ENCODE measurements at places on chromosomes 2 and 18. TPM values are rescaled to one million over a fixed set of nuclear protein-coding genes. Genes with fewer than 3 reads are reported as not detected.

- DNase-seq, result no peak
Measured at GRCh38 chr2:96906729-96907114, 36.8 kb upstream of the SEMA4C start.

- DNase-seq, result no peak
Measured at GRCh38 chr18:8847900-8848299, 142.5 kb downstream of the MTCL1 start.

- no peak for DNase-seq
Measured at GRCh38 chr18:13522256-13522655, 204.1 kb downstream of the FAM210A start.

GRCh38 chr2:27042985-27043634 is 8.4 kb upstream of the AGBL5 start:
- no peak for DNase-seq

DNA sequence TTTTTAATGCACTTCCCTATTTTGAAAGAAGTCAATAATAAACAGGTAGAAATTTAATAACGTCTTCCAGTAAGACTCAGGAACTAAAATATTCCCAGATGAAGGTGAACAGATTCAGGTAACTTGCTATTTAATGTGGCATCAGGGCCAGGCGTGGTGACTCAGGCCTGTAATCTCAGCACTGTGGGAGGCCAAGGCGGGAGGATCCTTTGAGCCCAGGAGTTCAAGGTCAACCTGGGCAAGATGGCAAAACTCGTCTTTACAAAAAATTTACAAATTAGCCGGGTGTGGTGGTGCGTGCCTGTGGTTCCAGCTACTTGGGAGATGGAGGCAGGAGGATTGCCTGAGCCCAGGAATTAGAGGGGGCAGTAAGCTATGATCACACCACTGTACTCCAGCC is 81.8 kb downstream of the NXPH2 start:
- DNase-seq, result no peak

- DNase-seq, result no peak
Measured at GRCh38 chr2:56465491-56465890, 281.7 kb downstream of the CCDC85A start.

- no peak for DNase-seq
Measured at GRCh38 chr18:79935925-79936324, 15.5 kb downstream of the SLC66A2 start.

DNA sequence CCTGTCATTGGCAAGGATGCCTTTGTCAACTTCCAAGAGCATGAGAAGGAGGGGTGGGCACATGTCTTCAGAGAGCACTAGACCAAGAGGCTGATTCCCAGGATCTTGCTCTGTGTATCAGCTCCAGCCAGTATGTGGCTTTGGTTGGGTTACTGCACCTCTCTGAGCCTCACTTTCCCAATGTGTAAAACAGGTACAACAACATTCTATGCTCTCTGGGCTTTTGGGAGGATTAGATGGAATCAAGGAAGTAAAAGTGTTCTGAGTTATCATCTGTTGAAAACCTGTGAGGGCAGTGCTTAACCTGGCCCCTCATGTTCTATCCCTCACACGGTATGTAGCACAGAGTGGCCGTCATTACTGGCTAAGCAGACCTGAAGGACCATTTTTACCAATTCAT is 103.9 kb downstream of the FHOD3 start:
- DNase-seq, result no peak

GRCh38 chr2:42060028-42060427 is 12.2 kb downstream of the PKDCC start:
- DNase-seq, result no peak

DNA sequence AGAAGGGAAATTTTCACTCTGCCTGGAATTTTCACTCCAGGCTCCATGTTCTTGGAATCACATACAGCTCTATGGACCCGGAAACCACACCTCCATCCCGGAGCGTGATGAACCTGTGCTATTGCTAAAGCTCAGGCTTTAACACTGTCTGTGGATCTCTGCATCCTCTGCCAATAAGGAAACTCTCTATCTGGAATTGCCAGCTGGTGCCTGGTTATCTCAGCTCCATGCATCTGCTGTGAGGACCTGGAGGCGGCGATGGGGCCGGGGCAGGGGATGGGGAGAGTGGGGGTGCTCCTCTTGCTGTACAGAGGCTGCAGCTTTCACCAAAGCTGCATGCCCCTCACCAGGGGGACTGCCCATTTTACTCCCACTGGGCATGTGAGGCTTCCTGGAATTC is 754.0 kb upstream of the SOX11 start:
- no peak for DNase-seq

GRCh38 chr2:195857132-195857531 is 200.1 kb downstream of the SLC39A10 start:
- no peak for DNase-seq

DNA sequence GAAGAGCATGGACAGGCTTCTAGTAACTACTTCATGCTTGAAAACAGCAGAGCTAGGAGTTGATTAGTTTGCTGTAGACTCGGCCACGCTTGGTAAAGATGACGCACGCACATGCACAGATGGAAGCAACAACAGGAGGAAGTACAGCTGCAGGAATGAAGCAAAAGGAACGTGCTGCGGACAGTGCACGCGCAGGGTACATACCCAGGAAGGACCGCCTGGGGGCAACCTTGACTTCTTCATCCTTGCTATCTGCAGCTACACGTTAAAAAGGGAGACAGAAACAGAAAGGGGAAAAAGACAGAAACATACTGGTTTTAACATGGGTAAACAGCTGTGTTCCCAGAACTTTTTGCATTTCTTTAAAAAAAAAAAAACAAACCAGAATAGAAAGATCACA is 17.7 kb downstream of the SLC66A2 start:
- DNase-seq, result no peak

DNA sequence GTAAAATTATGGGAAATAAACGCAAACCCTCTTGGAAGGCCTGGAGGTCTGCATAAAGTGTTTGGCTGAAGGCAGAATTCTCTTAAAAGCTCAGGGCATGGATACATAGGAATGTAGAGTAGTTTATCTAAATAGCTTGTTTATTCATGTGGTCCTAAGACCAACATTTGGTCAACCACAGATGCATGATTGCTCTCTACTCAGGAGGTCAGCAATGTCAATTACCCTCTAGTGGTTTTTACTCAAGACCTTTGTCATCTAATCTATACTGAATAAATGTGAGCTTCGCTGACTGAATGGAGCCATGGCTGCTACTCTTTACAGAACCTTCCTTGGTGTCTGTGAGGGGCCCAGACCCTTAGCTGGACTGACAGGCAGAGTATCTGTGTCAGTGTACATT is 139.8 kb downstream of the ATL2 start:
- no peak for DNase-seq

DNA sequence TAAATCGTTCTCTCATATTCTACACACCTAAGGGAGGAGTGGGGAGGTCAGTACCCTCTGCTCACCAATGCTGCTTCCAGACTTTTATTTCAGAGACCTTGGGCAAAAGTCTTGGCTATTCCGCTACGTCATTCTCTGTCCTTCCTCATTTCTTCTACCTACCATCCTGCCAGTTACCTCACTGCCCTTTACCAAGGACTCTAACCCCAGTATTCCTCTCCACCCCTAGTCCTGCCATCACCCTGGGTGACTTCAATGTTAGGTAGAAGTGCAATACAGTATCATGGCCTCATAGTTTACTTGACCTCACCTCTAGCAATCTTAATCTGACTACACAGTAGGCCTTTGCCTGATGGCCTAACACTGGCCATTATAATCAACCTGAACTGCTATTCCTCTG is 27.8 kb downstream of the RTN4 start:
- DNase-seq, result no peak

- no peak for DNase-seq
Measured at GRCh38 chr18:50704357-50704940, 115.4 kb downstream of the MRO start.

DNA sequence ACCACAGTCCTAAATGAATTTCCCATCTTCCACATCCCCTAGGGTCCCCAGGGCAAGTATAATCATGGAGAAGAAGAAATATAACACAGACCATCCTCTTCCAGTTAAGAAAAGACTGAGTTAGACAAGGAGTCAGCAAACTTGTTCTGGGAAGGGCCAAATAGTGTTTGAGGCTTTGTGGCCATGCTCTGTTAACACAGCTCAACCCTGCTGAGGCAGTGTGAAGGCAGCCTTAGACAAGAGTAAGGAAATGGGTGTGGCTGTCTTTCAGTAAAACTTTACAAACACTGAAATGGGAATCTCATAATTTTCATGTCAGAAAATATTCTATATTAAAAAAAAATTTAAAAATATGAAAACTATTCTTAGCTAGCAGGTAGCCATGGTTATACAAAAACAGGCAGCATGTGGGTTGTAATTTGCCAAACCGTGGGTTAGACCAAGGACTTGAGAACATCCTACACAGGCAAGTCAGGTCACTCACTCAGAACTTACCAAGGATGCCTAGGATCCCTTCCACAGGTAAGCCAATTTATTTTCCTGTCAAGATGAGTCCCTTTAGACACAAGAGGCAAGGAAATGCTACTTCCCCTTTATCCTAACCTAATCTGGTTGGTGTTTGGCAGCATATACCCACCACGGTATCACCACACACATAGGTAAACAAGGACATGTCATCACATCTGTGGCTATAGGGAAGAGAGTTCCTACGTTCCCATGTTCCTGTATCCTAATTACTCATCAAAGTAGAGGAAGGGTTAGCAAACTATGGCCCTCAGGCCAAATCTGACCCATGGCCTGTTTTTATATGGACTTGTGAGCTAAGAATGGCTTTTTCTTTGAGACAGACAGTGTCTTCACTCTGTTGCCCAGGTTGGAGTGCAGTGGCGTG is 31.9 kb downstream of the C2orf74 start:
- DNase-seq, result no peak

DNA sequence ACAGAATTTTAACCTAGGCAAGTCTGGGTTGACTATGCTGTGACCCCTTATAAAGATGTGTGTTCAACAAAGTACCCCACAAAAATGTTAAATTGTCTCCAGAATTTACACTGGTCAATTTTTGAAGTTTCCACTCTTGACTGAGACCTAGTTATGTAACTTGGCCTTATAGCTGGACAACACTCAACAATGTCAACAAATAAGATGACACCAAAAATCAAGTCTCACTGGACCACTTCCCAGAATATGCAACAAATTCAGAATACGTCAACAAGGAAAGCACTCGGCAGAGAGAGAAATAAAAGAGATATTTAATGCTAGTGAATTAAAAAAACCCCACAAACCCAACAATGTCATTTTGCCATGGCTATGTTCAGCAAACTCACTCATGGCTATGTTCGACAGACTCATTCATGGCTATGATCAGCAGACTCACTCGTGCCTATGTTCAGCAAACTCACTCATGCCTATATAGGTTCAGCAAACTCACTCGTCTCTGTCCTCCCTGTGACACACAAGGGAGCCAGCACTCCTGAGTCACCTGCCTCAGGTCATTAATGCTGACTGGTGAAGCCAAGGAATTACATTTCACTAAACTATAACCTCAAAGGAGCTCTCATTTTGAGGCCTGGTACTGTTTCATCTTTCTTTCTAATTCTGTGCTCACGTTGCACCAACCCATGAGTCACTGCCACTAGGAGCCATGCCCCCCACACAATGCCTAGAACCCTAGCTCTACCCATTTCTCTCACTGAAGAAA is 72.7 kb downstream of the PTPN2 start:
- DNase-seq, result no peak

DNA sequence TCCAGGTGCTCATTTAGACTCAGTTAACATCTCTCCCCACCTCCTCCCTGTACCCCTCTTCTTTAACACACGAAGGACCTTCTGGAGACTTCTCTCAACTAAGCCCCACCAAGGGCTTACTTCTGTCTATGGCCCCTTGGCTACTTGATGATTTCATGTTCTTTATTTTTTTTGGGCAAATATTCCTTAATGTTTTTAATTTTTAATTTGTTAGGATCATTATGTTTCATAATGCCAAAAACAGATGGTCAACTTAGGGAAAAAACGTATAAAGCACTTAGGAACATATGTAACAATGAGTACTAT is 25.9 kb downstream of the IL37 start:
- DNase-seq, result no peak

DNA sequence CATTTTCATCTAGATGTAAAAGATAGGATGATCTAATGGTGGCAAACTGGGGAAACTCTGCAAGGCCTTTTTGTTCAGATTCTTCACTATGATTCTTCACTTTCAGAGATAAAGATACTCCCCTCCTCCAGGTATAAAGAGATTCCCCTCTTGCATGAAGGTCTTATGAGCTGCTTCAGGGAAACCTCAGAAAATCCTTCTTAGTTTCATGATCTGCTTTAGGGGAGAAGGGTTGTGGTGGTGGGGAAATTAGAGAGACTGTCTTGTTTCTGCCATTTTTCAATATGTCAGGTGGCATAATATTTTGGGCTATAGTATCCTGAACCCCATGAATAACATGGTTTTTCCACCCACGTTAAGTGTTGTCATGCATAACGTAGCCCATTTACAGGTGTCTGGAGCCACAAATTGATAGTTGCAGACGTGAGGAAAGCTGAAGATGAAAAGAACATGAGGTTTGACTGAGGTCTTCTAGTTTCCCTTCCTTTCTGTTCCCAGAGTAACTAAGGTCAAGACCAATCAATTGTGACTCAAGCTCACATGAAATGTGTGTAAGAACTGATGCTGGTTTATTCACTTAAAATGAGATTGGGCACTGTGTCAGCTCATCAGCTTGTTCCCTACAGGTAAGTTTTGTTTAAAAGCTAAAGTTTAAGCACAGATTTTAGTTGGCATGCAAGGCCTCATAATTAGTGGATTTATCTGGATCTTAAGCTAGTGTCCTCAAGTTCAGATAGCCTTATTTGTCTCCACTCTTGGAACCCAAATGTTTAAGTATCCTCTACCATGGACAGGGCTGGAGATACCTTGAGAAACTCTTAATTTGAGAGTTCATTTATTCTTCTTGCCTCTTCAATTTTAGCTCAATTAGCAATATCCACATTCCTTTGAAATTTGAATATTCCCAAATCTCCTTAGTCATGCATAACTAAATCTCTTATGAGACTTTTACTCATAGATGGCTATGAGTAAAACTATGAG is 304.5 kb upstream of the FANCL start:
- DNase-seq, result no peak

CPLX4 gene
- not detected for polyA plus RNA-seq

MCM6 gene
- 22.8 TPM for polyA plus RNA-seq

MAPRE3 gene
- polyA plus RNA-seq, result 16.8 TPM

MTCL1 gene
- 56.6 TPM for polyA plus RNA-seq

INO80B gene
- polyA plus RNA-seq, result 4.8 TPM

CRACDL gene
- not detected for polyA plus RNA-seq

POTEC gene
- polyA plus RNA-seq, result not detected

TDRD15 gene
- polyA plus RNA-seq, result not detected

SLC35F6 gene
- polyA plus RNA-seq, result 31.4 TPM

FBXO41 gene
- polyA plus RNA-seq, result 2.7 TPM

HOXD10 gene
- not detected for polyA plus RNA-seq

LTBP1 gene
- polyA plus RNA-seq, result 517 TPM

DYNAP gene
- not detected for polyA plus RNA-seq

ILKAP gene
- polyA plus RNA-seq, result 29.4 TPM

FAP gene
- 300 TPM for polyA plus RNA-seq

CCDC178 gene
- polyA plus RNA-seq, result 0.12 TPM

TNFAIP6 gene
- polyA plus RNA-seq, result 16.6 TPM

Measured in AG04450 (cell line).